Lung (tissue), 17 donors: ENCODE measurements at places on chromosomes 2 and 18. TPM values are rescaled to one million over a fixed set of nuclear protein-coding genes. Genes with fewer than 3 reads are reported as not detected.

- no peak for DNase-seq
- peaks cover 1% of the 10 kb centered on the region for H3K4me1 ChIP-seq
- H3K27me3 ChIP-seq = no peaks in the 10 kb centered on the region
- H3K36me3 ChIP-seq = no peaks in the 10 kb centered on the region
- H3K4me3 ChIP-seq = no peak overlapping the region
Observed at GRCh38 chr2:36351736-36352349, 3.7 kb upstream of the CRIM1 start.

GRCh38 chr2:216698895-216699294, 3.5 kb upstream of the IGFBP5 start:
- DNase-seq = peak; percentile 89
- no peak overlapping the region for H3K4me3 ChIP-seq
- H3K27me3 ChIP-seq = no peaks in the 10 kb centered on the region
- no peaks in the 10 kb centered on the region for H3K36me3 ChIP-seq

DNA sequence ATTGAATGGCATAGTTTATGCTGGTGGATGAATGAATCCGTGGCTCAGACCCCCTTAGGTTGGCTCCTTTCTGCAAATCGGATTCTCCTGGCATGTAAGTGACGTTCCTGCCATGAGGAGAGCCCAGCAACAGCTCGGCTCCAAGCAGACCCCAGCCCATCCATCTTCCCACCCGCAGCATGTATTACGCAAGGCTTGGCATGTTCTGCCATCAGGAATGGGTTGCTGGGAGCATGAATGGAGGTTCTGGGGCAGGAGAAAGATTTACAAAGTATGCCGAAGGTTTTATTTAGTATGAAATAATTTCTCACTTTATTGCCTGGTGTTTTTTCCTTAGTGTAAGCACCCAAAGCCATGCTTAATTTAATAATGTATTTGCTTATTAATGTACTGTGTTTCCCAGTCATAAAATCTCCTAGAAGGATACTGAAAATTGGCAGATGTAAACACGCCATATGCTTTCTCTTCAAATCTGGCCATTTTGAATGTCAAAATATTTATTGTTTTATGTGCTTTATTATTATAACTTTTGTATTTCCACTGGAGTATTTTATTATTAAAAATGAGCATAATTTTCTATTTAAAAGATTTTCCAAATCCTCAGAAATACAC, 128.5 kb downstream of the ACKR3 start:
- DNase-seq = peak; percentile 86
- H3K27ac ChIP-seq = no peak overlapping the region
- H3K36me3 ChIP-seq = no peaks in the 10 kb centered on the region
- H3K4me3 ChIP-seq = no peak overlapping the region
- no peaks in the 10 kb centered on the region for H3K27me3 ChIP-seq

DNA sequence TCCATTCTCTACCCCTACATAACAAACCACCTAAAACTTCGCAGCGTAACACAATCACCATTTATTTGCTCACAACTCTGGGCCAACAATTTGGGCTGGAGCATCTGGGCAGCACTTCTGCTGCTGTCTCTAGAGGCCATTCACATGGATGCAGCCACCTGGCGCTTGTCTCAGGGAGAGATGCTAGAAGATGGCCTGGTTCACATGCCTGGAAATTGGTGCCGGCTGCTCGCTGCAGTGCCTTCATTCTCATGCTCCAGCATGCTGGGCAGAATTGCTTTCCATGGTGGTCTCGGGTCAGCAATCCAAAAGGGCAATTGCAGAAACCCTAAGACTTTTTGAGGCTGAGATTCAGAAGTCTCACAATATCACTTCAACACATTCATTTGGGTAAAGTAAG, 157.4 kb downstream of the SUCLG1 start:
- no peaks in the 10 kb centered on the region for H3K36me3 ChIP-seq
- no peak for DNase-seq
- H3K27ac ChIP-seq = no peak overlapping the region
- H3K4me1 ChIP-seq = no peaks in the 10 kb centered on the region
- no peak overlapping the region for H3K4me3 ChIP-seq

DNA sequence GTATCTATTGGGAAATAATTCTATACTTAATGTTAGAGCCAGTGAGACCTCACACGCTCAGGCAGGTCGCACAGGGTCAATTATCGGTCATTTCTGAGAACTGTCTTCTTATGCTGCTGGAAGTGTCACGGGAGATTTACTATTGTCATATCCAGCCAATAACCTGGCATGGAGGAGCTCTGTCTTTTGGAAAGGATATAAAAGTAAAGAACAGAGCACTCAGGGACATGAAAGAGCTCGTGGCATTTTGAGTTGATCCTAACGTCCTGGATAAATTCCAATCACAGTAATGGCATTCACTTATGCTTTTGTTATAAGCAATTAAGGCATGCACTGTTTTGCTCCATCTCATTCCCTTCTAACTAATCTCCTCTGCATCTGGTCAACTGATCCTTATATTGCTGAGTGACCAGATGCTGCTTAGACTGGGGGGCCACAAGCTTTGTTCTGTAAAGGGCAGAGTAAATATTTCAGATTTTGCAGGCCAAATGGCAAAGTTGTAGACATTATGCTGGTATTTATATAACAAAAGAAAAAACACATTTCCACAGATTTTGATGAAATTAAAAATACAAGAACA, 453.5 kb upstream of the SMIM21 start:
- H3K4me3 ChIP-seq = no peak overlapping the region
- peak; percentile 82 for DNase-seq
- no peak overlapping the region for H3K27ac ChIP-seq

The GPR148 gene
- not detected for total RNA-seq
